ENCODE measurements at places on chromosomes 5 and 9.
A peak's percentile ranks its signal among the peaks of the same experiment; 100 is the strongest.

DNA sequence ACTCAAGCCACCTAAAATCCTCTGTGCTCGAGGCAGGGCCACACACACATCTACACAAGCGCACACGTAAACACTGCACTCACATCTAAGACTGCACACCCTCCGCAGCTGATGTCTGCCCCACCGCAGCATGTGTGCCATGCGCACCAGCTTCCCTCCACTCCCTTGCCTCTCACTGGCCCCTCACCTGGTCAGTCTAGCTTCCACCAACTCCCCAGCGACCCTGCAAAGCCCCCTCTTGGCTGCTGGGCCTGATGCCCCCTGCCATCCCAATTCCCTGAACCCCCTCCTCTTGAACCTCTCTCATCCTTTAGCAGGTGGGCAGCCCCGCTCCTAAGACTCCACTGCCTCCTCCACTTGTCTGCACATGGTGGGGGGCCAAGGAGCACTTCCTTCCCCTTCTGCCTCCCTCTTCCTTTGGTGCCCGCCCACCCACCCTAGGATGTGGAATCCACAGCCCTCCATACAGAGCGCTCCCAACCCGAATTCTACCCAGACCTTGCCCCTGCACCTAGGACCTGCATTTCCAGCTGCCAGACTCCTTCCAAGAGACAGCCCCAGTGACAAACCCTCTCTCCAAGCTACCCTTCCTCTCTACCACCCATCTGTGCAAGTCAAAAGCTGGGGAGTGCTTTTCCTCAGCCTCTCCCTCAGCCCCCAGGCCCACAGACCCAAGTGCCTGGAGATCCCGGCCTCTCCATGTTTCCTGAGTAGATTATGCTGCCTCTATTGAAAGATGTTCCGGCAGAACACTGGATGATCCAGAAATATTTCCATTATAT is 23.9 kb downstream of the ADAMTS2 start:
- no peak for DNase-seq

DNA sequence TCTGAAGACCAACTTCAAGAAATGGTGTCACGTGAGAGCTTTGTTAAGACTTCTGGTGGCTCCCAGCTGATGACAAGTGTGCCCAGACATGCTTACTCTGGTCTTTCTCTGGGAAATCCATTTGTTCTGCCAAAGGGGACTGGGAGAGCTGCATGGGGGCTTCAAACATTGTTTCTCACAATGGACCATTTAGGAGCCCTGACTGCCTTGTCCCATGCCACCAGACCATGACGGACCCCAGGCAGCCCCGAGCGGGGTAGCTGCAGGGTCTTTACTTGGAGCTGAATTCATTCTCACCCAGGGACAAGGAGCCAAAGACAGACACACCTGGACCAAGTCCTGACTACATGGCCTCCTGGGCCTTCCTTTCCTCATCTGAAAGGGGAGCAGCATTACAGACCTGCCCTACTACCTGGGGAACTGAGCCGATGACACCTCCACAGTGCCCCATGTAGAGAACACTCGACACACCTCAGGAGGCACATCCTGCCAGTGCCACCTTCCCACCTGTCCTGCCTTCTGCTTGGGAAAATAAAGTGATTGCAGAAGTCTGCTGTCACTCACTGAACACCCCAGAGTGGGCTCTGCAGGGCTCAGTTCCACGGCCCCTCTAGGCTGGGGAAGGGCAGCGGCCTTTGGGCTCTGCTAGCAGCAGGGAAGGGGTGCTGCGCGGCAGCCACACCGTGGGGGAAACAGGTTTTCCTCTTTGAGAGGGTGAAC is 169.0 kb downstream of the DAB2IP start:
- DNase-seq, result no peak

GRCh38 chr9:123349691-123350480 is 6.1 kb upstream of the CRB2 start:
- peak; percentile 79 for DNase-seq

- no peak for DNase-seq
Measured at GRCh38 chr9:123530244-123530643, 174.2 kb downstream of the CRB2 start.

DNA sequence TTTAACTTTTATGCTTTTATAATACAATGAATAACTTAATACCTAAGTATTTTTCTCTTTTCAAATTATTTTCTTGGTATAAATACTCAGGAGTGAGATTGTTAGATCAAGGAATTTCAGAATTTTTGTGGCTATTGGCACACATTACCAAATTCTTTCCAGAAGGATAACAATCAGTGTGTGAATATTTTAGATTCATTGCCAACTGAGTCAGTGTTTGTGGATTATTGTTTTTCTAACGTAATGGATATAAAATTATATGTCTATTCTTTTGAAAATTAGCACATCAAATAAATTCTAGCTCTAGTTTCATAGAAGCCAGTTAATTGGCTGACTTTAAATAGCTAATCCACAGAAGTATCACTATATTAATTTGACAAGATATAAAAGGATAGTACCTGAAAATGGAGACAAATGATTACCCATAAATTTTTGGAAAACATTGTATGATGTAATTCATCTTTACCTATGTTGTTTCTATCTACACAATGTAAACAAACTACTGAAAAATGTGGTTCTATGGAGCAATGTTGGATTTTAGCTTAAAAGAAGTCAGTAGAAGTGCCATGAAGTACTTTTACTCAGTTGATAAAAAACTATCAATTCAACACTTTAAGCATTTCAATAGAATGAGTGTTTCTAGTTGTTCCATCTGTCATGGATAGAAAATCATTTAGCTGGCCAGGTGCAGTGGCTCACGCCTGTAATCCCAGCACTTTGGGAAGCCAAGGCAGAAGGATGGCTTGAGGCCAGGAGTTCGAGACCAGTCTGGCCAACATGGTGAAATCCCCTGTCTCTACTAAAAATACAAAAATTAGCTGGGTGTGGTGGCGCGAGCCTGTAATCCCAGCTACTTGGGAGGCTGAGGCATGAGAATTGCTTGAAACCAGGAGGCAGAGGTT is 185.1 kb downstream of the ADAMTSL1 start:
- no peak for DNase-seq

- no peak for DNase-seq
Measured at GRCh38 chr9:126642839-126643238, 29.1 kb downstream of the LMX1B start.

DNA sequence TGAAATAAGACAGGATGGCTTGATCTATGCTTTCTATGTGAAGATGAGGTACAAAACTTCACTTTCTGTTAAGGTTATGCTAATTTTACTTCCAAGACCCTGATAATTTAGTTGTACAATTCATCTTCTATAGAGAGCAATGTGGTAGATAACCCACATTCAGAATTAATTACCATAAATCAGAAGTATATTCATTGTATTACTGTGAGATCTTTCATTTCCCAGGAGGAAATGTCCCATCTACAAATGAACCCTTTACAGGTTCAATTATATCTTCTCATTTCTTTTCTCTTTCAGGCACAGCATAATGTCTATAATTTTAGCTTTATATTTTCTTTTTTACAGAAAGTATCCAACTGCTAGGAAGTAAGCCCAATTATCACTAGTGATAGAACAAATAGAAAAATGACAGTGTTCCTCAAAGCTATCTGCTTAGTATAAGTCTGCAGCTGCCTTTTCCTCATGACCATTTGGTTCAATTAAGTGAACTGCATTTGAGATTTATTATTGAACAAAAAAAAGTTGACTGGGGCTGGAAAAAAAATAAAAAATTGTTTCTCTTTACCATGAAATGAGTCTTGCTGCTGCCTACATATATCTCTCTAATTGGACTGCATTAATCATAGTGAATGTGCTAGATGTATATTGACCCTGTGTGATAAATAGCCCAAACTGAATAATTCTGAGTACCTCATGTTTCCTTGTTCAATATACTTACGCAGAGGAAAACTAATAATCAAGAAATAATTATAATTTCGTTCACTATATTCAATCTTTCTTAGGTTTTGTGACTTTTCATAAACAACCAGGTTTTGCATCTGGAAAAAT is 1329.4 kb downstream of the PTPRD start:
- no peak for DNase-seq

GRCh38 chr5:74113927-74114326 is 487.9 kb downstream of the ARHGEF28 start:
- no peak for DNase-seq

DNA sequence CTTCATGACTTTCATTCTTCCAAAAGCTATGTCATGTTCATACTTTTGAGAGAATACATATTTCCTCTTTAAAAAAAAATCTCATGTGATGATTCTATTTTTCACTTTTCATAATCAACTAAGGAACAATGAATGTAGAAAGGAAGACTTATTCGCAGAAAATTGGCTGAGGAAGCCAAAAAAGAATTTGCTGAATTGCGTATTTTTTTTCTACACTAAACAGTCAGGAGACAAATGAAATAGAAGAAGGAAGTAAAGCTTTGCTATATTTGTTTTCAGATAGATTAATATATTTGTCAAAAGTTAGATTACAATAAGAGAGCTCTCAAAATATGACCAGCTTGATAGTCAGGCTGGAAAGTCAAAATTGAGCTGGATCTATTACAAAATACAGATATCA is 504.2 kb downstream of the ANXA1 start:
- no peak for DNase-seq

DNA sequence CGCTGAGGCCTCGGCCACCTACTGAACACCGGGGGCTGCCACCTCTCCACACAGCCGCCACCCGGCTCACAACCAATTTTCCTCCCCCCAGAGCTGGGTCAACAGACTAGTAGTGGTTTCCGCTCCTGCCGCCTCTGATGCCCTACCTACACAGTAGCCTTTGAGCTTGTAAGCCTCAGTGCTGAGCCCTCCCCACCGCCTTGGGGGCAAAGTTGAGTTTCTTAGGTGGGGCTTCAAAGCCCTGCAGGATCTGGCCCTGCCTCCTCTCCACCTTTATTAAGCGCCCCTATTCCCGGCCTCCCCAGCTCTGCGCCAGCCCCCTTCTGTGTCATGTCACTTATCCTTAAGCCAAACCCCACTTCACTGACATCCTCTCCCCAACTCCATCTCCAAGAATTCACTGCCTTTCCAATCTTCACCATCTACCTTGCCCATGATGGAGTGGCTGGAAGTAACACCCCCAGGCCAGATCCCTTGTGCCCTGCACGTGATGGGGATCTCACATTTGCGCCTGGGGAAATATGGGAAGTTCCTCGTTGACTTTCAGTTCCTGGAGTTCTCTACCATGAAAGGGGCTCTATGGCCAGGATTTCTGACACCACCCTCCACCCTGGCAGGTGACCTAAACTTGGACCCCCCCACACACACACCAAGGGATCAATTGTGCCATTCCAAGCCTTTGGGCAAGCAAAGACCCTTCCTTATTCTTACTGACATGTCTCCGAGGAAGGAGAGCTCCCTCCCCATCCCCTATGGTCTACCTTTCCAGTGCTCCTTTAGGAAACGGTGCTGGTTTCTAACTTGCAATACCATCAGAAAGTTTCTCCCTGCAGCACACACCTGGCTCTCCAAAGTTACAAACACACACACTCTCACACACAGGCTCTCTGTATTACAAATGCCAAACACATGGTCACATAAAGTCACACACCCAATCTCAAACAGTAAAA is 2.7 kb upstream of the CNTFR start:
- DNase-seq, result no peak

GRCh38 chr5:119313658-119314605 is 41.9 kb upstream of the TNFAIP8 start:
- no peak for DNase-seq

- no peak for DNase-seq
Measured at GRCh38 chr5:99019812-99020697, 91.2 kb upstream of the CHD1 start.

- no peak for DNase-seq
Measured at GRCh38 chr5:67196537-67197059, at the start of gene CD180. Gene CD180, minus strand, starts transcription at chr5:67196799. Its CDS starts 158 bp downstream, at chr5:67196641.

DNA sequence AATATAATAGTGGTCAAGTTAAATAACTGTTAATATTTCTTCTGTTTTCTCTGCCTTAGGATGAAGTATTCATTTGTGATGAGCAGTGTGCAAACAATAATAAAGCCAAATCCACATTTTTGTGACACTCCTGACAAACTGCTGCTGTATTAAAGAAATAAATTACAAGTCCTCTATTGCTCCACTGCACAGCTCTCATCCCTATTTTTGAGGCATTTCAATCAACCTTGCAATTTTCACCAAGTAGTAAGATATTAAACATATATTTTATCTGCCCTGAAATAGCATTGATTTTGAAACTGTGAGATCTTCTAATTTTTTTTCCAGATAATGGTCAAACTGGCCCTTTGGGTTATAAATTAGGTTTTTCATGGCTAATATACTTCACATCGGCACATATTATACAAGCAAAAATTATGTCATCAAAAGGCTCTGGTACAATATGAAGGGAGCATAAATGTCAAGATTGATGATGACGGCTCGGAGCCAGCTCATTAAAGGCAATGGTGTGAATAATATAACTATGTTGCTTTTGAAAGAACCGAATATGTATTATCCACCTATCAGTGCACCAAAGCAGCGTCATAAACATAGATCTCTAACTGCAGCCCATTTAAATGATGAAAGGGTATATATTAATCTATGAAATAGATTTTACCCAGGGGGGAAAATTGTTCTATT is 764.9 kb downstream of the DNAH5 start:
- no peak for DNase-seq

GRCh38 chr9:1717882-1718281 is 297.3 kb upstream of the SMARCA2 start:
- DNase-seq, result no peak

DNA sequence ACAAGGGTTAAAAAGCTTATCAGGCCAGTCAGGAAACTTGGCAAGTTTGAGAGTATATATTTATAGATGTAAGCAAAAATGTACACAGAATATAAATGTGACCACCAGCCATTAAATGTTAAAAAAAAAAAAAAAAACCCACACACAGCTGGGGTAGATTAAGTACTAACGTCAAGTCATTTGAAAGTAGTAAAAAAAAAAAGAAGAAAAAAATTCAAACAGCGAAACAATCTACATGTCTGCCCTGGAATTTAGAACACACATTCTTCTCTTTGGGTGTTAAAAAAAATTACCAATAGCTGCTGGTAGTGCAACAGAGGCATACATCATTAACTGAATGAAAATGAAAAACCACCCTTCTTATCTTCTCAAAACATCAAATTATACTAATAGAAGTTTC is 269.7 kb downstream of the MLLT3 start:
- DNase-seq, result no peak

DNA sequence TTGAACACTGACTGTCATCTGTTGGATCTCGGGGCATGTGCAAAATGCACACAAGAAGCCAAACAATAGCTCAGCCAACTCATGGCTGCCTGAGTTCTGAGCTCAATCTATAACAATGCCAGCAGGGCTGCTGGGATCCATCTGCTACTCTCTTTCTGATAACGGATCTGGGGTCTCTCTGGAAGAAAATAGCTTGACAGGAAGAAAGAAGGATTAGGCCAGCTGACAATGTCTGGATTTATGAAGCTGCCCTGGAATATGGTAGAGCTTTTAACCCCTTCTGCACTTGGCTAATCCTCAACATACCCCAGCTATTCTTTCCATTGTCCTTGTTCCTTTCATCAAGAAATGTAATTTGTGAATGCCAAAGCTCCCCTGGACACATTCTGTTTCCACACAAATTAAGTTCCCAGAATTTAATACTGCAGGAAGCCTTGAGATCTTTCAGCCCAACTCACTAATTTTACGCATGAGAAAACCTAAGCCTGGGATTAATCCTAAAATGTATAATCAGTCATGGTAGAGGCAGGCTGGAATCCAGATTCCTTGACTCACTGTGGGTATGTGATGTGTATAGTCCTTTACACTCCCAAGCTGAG is 62.7 kb upstream of the PCA3 start:
- no peak for DNase-seq
